ENCODE measurements at places on chromosomes 12 and 14.

DNA sequence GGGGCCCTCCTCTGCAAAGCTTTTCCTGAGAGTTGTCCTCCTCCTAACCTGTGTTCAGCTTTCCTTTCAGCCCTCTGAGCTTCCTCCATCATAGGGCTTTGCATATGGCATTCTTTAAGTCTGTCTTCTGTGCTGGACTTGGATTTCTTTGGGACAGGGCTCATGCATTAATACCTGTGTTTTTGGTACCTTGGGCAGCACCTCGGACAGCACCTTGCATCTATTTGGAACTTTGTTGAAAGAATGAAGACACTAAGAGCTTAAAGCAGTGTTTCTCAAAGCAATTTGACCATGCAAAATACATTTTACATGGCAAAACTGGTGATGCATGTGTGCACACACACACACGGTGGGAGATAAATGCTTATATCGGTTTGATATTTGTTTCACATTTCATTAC, 115.0 kb upstream of the SRRM4 start:
- DNase-seq: no peak

GRCh38 chr12:123099560-123100192, 51.2 kb downstream of the PITPNM2 start:
- no peak for DNase-seq

DNA sequence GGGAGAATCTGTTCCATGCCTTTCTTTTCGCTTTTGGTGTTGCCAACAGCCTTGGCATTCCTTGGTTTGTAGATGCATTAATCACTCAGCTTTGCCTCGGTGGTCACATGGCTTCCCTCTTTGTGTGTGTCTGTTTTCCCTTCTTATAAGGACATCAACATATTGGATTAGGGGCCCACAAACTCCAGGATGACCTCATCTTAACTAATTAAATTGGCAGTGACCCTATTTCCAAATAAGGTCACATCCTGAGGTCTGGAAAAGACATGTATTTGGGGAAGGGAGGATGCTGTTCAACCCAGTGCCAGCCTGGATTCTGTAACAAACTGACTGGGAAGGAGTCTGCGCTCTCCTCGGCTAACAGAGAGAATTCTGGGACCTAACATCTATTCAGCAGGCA, 365.7 kb upstream of the FKBP4 start:
- no peak for DNase-seq

GRCh38 chr14:102579696-102580549, 12.5 kb upstream of the RCOR1 start:
- no peak for DNase-seq

DNA sequence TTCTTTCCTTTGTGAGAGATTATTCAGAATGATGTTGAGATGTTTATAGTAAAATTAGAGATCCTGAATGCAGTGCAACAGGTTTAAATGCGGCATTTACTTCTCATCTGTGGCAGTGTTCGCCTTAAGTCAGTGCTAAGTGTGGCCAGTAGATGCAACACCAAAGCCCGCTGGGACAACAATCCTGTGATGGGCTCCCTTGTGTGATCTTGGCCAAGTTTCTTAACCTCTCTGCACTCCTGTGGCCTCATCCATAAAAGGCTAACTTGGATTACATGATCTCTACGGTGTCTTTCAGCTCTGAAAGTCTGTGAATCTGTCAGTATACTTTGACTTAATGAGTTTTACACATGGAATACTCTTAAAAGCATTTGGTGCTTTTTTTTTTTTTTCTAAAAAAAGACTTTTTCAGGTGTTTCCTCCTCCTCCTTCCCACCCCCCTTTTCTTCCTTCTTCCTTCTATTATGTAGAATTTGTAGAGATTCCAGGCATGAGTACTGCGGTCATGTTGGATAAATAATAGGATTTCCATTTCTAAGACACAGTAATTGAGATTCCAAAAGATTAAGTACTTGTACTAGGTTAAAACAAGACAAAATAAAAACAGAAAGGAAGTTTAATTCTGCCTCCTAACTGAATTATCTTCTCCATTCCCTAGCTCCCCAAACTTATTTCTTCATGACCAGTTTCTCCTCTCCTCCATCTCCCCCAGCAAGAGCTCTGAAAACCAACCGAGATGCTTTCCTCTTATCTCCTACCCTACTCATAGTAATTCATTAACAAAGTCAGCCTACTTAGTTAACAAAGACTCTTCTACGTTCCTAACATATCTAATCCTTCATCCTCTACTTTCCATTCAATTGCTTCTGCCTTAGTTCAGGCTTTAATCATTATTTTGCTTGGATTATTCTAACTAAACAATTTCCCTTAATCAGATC, 42.2 kb upstream of the NAV3 start:
- no peak for DNase-seq

DNA sequence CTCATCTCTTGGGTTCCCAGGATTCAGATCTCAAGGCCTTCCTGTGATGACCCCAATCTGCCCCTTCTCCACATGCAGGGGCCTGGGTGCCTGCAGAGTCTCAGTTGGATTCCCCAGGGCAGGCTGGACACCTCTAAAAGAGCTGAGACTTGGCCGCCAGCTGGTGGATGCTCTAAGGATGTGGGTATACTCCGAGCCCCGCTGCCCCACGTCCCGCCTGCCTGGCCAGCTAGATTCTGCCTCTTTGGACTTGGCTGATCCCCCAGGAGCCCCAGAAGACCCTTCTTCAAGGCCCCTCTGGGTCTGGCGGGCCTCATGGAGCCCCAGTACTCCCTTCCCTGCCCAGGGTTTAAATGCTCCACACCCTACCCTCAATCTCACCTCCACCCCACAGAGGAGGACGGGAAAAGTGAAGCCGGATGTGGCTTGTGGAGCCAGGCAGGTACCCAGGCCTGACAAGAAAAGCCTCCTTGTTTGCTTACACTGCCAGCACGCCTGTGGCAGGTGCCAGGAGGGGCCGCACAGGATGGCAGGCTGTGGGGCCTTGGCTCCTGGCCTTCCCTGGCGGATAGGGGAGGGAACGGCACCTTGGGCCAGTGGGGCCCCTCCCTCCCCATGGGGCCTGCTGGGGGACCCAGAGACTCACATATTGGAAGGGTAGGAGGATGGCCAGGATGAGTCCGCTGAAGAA, 15.1 kb downstream of the FAIM2 start:
- no peak for DNase-seq
